GM12891 (cell line): ENCODE measurements at places on chromosomes 11 and 22.
A peak's percentile ranks its signal among the peaks of the same experiment; 100 is the strongest.

- DNase-seq = no peak
Observed at GRCh38 chr11:111066846-111067245, 178.7 kb upstream of the POU2AF2 start.

- no peak for DNase-seq
Observed at GRCh38 chr11:118233377-118233776, 8.6 kb upstream of the JAML start.

- no peak for DNase-seq
Observed at GRCh38 chr11:16286095-16286494, 70.3 kb downstream of the SOX6 start.

GRCh38 chr22:31646186-31647019, 15.6 kb downstream of the PISD start:
- no peak for DNase-seq

DNA sequence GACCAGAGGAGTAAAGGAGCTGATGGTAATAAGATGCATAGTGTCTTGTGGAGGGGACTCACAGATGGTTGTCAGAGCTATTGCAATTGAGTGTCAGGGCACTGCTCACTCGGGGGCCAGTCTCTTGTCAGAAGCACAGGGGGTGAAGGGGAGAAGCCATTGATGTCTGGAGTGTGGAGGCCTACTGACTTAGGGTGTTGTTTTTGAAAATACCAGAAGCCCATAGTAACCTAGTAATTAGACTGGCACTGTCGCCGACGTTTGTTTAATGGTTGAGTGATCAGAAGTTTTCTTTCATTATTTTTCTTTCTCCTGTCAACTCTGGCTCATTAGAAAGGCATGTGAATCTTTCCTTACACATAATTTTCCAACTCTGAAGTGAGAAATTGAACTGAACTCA, 151.6 kb upstream of the TENM4 start:
- no peak for DNase-seq

DNA sequence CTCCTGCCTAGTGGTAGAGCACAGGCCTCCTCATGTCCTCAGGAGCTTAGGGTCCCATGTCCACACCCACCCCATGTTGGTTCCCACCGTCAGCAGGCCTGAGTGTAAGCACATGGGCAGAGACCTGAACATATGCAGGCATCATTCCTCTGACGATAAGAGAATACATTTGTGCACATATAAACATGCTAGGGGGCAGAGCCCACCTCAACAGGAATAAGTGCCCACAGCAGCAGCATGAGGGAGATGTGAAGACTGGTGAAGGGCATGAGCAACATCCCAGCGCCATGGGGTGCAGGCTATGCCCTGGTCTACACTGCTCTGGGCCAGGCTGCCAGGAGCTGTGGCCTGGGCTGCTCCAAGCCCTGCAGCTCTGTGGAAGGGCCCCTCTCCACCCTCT, 16.9 kb downstream of the ADORA2A start:
- DNase-seq = no peak

DNA sequence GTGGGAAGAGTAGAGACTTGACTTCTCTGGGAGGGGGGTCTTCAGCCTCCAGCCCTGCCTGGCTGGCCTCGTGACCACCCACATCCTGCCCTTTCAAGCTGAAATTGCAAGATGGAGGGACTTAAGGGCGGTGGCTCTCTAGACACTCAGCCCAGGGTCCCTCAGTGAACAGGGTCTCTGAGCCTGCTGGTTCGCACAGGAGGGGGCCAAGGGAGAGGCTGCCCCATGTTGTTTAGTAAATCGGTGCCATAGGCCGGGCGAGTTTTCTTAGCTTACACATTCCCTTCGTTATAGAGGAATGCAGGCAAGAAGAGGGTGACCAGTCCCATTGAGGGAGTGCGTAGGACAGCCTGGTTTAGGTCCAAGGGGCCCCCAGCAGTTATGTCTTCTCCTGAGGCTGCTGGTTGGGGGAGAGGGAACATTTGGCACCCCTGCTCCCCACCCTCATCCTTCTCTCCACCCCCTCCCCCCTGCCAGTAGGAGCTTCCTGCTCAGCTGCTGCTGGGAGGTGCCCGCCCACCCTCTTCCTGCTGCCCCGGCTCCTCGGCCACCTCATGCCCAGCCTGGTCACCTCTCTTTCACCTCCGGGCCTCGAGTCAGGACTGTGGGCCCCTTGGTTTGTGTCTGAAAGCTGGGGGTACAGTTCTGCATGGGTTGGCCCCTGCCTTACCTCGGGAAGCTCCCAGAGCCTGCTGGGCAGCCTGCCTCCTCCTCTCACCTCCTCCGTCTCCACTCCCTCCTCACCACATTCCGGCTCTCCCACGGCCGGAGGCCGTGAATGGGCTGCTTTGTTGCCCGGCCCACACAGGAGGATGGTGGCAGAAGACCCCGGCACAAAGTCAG, 3.9 kb downstream of the FRMD8 start:
- DNase-seq = no peak

GRCh38 chr11:13765886-13766285, 97.4 kb downstream of the FAR1 start:
- no peak for DNase-seq

DNA sequence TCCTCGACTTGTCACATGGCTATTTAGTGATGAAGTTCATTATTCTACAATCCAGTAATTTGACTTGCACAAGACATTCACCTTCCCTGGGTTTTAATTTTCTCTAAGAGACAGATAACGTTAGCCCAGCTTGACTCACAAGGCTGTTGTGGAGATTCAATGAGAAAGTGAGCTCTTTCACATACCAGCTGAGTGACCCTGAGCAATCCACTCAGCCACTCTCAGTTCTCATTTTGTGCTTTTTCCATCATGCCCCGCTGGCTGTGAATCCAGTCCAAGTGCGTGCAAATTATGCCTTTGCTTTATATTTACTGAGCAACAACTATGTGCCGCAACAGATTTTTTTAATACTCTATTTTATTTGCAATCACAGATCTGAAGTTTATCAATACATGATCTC, 176.5 kb downstream of the LARGE1 start:
- peak; percentile 35 for DNase-seq

DNA sequence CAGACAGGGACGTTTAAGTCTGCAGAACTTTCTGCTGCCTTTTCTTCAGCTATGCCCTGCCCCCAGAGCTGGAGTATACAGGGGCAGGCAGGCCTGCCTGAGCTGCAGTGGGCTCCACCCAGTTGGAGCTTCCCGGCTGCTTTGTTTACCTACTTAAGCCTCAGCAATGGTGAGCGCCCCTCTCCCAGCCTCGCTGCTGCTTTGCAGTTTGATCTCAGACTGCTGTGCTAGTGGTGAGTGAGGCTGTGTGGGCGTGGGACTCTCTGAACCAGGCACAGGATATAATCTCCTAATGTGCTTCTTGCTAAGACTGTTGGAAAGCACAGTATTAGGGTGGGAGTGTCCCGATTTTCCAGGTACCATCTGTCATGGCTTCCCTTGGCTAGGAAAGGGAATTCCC, 38.5 kb downstream of the NELL1 start:
- no peak for DNase-seq

DNA sequence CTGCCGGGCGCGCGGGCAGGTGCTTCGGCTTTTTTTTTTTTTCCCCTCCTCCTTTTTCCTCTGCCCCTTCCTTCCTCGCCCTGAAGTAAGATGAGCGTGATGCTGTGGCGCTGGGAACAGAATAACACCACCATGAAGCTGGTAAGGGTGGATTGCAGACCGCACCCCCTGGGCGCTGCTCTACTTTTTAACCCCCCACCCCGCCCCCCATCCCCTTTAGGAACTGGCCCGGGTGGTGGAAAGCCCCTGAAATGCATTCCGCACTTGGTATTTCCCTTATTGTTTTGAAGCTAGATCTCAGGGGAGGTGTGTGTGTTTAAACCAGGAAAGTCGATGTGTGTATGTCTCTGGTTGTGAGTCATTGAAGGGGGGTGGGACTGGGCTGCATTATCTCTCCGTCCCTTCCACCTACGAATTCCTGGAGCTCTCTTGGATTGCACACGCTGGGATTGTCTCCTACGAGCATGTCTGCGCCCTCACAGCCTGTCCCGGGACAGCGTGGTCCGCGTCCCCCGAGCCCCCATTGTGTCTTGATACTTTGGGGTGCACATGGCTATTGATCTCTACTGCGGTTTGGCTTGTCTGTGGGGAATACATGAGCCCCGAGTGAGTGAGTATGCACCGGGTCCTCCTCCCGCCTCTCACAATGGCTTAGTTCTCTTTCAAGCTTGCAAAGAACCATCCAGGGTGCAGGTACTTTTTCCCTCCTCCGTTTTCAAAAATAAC, 64.9 kb downstream of the NAV2 start:
- peak; percentile 46 for DNase-seq

GRCh38 chr22:31952094-31952401, 7.7 kb downstream of the YWHAH start:
- DNase-seq = no peak

DNA sequence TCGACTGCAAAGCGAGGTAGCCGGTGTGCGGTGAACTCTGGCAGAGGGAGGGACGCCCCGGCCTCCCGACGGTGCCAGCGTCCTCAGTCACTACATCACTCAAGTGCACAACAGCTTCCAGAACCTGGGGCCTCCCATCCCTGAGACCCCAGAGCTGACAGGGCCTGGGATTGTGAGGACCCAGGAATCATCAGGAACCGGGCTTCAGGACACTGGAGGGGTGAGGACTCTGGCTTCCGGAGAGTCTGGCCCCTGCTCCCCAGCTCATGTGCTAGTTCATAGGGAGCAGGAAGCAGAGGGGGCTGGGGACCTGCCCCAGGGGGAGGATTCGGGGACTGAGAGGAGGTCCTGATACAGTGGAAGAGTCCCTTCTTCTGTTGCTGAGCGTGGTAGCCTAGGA, 4.6 kb downstream of the ART5 start:
- no peak for DNase-seq

DNA sequence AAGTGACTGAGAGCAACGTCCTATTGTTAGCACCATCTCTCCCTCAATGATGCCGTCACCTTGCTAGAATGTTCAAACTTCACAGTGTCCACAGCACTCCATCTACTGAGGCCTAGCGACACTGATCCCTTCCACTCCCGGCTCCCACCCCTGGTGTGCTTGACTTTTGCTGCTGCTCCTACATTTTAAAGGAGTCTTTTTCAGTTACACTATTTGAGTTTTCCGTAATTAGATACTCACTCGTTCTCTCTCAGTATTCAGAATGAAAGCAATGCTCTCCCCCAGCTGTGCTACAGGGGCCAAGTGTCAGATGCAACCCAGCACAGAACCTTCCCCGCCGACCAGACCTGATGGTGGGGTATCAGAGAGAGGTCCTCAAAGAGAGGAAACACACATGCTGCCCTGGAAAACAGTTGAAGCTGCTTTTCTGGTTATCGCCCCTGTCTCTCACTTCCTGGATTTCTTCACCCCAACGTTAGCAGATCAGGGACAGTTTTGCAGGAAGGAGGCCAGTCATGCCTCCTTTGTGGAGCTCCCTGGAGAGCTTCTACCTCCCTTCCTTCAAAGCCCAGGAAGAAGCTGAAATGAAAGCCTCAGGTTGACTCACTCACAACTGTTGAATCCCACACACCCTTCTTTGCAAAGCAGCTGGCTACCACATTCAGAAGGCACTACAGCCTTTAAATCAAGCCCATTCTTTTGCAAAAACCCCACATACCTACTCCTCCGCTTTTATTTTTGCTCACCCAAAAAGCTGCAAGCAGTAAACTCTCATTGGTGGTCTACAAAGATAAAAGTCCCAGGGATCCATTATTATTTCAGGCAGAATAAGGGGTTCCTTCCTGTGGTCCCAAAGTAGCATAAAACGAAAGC, 23.5 kb downstream of the LARGE1 start:
- DNase-seq = no peak

DNA sequence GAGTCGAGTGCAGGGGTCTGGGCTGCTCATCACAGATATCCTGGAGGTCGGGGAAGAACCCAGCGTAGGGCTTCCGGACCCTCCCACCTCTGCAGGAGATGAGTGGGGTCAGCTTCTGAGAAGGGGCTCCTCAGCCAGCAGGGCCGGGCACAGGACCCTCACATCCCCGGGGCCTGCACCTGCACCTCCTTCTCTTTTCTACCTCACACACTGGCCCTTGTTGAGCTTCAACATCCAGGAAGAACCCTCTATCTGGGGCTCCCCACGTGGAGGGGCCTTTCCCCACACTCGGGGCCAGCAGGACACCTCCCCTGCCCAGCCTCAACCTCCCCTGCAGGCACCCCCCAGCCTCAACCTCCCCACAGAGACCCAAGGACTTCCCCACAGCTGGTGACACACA, 299.4 kb downstream of the CTTN start:
- DNase-seq = no peak

DNA sequence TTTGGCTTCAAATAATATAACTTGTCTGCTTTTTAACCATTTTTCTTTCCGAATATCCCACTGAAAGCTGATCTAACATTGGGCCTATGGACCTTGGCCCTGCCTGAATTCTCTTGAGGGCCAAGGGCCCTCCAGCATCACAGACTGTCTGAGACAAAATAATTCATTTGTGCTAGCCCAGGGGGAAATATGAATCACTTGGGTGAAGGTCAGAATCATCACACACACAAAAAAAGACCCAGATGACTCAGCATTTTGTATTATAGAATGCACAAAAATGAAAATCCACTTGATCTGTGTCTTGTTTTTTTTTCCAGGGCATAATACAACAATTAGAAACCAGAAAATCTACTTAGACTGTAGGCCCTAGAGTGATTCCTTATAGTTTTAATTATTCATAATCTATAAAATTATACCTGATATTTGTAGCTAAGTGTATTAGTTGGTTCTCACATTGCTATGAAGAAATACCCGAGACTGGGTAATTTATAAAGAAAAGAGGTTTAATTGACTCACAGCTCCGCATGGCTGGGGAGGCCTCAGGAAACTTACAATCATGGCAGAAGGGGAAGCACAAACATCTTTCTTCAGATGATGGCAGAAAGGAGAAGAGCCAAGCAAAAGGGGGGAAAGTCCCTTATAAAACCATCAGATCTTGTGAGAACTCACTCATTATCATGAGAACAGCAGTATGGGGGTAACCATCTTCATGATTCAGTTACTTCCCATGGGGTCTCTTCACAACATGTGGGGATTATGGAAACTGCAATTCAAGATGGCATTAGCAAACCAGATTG, 15.6 kb upstream of the RDX start:
- DNase-seq = no peak

GRCh38 chr11:61718621-61719302, 33.7 kb upstream of the MYRF start:
- DNase-seq = no peak

DNA sequence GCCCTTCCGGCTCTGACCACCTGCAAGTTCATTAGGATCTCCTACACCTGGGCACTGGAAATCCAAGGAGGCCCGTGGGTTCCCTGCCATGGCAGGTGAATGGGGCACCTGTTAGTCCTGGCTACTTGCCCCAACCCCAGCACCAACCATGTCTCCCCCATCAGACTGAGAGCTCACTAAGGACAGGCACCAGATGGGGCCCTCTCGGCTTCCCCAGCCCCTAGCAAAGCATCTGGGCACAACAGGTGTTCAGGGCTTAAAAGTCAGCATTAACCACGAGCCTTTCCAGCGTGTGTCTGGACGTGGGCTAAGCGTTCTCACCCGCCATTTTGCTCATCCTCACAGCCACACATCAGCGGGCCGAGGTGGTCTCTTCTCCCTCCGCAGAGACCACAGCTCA, 2.2 kb downstream of the SULT4A1 start:
- DNase-seq = no peak
